CD8-positive, alpha-beta T cell (primary cell): ENCODE measurements at places on chromosomes 7 and 10.
A peak's percentile ranks its signal among the peaks of the same experiment; 100 is the strongest.

DNA sequence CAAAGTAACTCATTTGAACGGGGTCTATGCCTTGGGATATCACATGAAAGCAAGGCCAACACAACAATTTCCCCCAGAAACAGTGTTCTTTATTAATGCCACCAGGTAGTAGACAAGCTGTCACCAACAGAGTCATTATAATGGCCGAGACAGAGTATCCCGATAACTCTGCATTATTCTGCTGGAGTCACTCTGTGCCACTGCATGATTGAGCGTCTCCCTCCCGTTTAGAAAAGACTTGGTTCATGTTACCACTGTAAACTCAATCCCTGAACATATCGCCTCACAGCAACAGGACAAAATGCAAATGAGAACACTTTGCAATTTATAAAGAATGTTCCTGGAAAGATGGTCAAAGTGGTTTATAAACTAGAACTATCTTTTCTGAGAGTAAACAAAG is 932.5 kb downstream of the GATA3 start:
- no peak for DNase-seq

DNA sequence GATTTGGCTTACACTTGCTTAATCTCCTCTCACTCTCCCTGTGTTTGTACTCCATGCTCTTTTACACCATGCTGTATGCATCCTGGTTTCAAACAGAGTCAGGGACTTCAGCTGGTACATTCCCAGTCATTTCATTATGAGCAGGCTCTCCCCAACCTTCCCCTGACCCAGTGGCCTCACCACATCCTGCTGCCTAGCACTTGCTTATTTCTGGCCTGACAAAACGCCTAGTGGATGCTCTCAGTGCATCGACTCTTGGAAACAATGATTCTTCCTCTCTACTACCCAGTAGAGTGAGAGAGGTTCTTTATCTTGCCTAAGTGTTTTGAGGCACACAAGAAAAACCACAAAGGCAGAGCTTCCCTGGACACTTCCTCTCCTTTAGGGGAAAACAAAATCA is 63.4 kb downstream of the CAV1 start:
- no peak for DNase-seq

DNA sequence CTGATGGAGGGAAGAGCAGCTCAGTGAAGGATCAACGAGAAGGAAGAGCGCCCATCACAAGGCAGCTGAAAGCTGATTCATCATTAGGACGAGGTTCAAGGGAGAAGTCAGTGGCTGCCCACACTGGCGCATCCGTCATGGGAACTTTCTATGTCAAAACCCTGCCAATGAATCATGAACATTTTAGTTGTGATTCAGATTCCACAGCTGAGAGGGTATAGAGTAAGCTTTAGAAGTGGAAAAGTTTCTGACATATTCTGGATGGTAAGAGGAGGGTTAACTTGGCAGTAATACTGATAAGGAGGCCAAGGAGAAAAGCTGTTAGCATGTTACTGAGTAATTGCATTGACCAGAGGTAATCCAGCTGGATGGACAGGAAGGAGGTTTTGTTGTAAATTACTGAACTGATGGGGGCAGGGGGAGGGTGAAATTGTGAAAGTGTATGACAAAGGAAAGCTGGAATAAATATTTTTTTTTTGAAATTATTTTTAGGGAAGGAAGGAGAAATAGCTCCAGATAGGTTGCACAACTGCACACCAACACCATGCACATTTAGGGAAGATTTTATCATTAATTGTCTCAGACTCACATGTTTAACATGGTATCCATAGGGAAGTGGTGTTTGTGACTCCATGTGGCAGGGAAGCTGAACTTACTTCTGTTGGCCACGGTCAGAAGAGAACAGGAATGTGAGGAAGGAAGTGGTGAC is 78.3 kb upstream of the NRP1 start:
- peak; percentile 17 for DNase-seq

GRCh38 chr10:43461950-43462349 is 25.0 kb downstream of the ZNF487 start:
- no peak for DNase-seq
